Lower leg skin (tissue), 4 donors: ENCODE measurements at places on chromosomes 7 and 10. TPM values are rescaled to one million over a fixed set of nuclear protein-coding genes. Genes with fewer than 3 reads are reported as not detected.

TMEM236 gene
- 0.88 TPM for total RNA-seq

DNA sequence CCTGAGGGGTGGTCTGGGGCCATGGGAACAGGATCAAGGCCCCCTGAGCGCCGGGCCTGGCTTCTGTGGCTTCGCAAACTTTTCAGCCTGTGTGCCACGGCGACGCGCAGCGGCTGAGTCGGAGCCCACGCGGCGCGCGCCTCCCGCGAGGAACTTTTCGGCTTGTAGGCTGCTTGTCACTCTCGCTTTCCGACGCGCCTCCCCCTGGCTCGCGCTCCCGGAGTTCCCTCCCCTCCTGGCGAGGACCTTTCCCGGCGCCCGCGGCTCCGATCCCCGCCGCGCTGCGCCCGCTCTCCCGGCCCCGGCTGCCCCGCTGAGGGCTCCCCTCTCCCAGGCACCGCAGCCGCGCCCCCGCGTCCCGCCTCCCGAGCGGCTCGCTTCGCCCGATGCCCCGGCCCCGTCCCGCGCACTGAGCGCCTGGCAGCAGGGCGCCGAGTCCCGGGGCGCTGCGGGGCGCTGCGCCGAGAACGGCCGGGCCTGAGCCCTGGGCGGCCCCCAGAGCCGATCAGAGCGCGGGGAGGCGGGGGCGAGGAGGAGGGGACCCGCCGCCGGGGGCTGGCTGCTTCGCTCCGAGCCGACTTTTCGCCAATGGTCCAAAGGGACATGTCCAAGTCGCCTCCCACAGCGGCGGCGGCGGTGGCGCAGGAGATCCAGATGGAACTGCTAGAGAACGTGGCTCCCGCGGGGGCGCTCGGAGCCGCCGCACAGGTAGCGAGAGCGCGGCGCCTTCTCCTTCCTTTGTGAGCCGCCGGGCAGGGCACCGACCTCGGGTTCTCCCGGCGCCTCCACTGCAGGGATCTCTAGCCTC lies at the start of gene CACNB2:
CACNB2 (plus strand) TSS at position 276 of the 808 bp plus-strand sequence.
- peak; percentile 29 for DNase-seq

DNA sequence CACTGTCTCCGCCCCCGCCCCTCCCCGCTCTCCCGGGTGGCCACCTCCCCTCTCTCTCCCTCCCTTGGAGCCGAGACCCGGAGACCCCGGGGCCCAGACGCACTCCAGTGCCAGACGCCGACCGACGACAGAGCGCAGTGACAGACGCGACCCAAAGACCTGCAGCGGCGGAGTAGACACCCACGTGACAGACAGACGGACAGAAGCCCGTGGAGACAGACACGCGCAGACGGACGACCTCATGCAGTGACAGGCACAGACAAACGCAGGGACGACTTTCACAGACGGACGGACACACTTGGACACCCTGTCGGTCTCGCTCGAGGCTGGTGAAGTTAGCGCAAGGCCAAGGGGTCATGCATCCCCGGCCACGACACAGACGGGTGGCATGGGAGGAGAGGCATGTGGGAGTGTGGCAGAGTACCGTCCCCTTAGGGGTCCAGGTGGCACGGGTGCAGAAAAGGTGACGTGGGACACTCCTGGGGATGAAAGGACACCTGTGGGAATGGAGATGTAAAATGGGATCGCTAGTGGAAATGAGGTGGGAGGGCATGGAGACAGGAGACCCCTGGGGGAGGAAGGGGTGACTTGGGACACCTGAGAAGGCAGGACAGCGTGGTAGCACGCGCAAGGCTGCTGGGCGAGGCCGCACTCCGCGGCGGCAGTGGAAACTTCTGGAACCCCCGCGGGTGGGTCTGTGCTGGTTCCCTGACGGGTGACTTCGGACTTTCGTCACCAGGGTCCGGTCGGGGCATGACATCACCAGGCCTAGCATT lies 456 bp upstream of the ACHE start:
- DNase-seq, result no peak

GNB2 gene
- total RNA-seq, result 439 TPM

- no peak for DNase-seq
These were observed 25.5 kb downstream of the TSPAN13 start for GRCh38 chr7:16779051-16779450.

DNA sequence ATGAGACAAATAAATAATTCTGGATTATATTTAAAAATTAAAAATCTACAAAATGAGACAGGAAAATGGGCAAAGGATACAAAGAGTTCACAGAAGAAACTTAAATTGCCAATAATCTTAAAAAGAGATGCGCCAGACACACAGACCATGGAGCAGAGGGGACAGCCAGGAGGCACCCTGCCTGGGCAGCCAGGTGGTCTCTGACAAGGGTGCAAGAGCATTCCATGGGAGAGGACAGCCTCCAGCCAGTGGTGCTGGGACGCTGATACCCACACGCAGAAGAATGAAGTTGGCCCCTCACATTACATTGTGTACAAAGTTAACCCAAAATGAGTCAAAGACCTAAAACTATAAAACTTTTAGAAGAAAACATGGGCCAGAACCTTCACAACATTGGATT lies 106.3 kb downstream of the NKX6-2 start:
- no peak for DNase-seq

FUOM gene
- 15.7 TPM for total RNA-seq

GRCh38 chr7:116932566-116932965 lies 20.7 kb upstream of the ST7 start:
- DNase-seq, result no peak

- DNase-seq, result no peak
These were observed 691.5 kb upstream of the LRRN3 start for GRCh38 chr7:110399421-110399820.
